ENCODE measurements at places on chromosomes 11 and 22. TPM values are rescaled to one million over a fixed set of nuclear protein-coding genes. Genes with fewer than 3 reads are reported as not detected.

DNA sequence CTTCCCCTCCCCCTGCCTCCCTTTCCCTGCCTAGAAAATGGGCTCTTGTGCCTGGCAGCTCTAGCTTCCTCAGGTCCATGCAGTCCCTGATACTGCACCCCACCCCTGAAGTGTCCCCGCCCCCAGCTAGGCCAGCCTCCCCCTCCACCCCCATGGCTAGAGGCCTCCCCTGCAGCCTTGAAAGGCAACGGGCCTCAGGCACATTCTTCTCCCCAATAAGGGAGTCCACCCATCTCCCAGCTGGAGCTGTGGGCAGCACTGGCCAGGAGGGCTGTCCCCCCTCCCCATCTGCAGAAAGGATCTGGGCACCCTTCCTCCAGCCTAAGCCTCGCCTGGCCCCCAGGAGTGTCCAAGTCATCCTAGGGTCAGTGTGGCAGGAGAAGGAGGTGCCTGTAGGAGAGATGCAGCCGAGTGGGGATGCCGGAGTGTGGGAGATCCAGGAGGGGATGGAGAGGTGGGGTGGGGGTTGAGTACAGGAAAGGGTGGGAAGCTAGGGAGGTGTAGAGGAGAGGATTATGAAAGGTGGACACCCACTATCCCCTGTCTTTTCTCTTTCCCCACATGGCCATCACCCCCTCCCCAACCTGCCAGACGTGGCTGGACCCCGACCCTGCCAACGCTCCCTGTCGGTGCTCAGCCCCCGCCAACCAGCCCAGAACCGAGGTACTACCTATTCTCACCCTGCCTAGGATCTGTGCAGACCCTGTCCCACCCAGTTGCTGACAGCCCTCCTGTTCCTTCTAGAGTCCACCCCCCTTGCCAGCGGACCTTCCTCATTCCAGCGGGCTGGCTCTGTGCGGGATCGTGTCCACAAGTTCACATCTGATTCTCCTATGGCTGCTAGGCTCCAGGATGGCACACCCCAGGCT, 9.3 kb downstream of the SMTN start:
- H3K27me3 ChIP-seq: no peaks in the 10 kb centered on the region
- no peak overlapping the region for H3K4me3 ChIP-seq
- H3K4me1 ChIP-seq: peaks cover 4% of the 10 kb centered on the region
- peaks cover 4% of the 10 kb centered on the region for H3K36me3 ChIP-seq

GRCh38 chr22:29011240-29012100, 50.2 kb downstream of the C22orf31 start:
- no peaks in the 10 kb centered on the region for H3K27me3 ChIP-seq
- H3K36me3 ChIP-seq: no peaks in the 10 kb centered on the region

GRCh38 chr11:2645779-2646118, 54.0 kb downstream of the KCNQ1OT1 start:
- no peak for DNase-seq
- H3K4me3 ChIP-seq: no peak overlapping the region
- no peaks in the 10 kb centered on the region for H3K36me3 ChIP-seq
- H3K4me1 ChIP-seq: no peaks in the 10 kb centered on the region
- H3K27me3 ChIP-seq: no peaks in the 10 kb centered on the region
- H3K27ac ChIP-seq: no peak overlapping the region

GRCh38 chr11:95512177-95512576, 277.4 kb downstream of the FAM76B start:
- H3K36me3 ChIP-seq: no peaks in the 10 kb centered on the region
- DNase-seq: no peak
- H3K4me3 ChIP-seq: no peak overlapping the region

DNA sequence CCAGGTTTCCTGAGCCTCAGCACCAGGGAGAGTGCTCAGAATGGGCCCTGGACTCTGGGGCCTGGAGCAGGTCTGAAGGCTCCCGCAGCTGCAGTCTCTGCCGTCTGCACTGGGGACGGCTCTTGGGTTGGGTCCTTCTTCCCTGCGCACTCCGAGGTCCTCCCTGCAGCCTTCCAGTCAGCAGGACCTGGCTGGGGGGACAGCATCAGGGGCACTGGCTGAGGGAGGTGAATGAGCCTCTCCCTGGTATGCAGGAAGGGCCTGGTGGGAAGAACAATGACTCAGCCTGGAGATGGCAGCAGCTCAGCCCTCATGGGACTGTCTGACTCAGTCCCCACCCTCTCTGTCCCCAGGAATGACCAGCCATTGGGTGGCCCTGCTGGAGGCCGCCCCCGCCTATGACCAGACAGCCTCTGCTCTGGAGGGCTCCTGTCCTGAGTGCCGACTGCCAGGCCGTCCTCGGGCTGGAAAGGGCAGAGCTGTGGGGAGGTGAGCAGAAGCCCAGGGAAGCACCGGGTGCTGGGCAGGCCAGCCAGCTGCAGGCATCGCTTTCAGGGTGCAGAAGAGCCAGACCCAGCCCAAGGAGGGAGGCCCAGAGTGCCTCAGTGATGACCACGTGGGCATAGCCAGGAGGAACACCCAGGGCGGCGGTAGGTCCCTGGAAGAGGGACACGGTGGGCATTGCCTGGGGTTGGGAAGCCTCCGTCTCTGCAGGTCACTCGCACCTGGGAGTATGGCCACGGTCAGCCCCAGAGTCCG, 455.0 kb downstream of the BRD1 start:
- no peak overlapping the region for H3K4me3 ChIP-seq
- peaks cover 14% of the 10 kb centered on the region for H3K27me3 ChIP-seq
- no peaks in the 10 kb centered on the region for H3K4me1 ChIP-seq
- DNase-seq: no peak

GRCh38 chr22:30198152-30198825, 48.3 kb downstream of the LIF start:
- H3K36me3 ChIP-seq: no peaks in the 10 kb centered on the region
- DNase-seq: no peak
- H3K4me3 ChIP-seq: no peak overlapping the region
- H3K4me1 ChIP-seq: peaks cover 17% of the 10 kb centered on the region
- no peaks in the 10 kb centered on the region for H3K27me3 ChIP-seq

DNA sequence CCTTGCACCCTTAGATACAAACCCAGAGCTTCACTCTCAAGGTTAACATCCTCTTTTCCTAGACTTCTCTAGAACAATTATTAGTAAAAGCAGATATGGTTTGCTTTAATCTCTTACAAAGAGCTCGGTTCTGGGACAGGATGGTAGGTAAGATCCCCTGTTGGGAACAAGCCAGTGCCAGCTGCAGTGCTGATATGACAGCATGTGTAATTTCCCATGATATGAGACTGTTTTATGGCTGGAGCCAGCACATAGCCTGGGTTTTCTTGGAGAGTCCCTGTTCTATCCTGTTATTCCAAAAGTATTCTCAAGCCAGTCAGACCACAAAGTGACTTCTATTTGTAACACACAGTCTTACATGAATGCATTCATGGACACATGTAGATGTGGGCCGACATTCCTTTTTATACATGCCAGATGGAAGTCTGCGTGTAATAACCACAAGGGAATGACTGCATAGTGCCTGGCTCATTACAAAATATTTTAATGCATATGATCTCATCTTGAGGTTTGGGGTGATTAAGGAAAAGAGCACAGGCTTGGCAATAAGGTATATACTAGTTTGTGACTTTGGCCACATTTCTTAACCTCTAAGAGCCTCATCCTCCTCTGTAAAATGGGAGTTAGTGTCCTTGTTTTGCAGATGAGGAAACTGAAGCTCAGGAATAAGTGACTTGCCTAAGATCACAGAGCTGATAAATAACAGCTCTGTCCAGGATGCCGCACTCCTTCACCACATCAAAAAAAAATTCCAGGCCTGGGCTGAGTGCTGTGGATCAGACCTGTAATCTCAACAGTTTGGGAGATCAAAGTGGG, 21.8 kb downstream of the CLMP start:
- H3K4me1 ChIP-seq: peaks cover 27% of the 10 kb centered on the region
- no peaks in the 10 kb centered on the region for H3K27me3 ChIP-seq
- no peak overlapping the region for H3K4me3 ChIP-seq
- no peaks in the 10 kb centered on the region for H3K36me3 ChIP-seq
- DNase-seq: no peak

DNA sequence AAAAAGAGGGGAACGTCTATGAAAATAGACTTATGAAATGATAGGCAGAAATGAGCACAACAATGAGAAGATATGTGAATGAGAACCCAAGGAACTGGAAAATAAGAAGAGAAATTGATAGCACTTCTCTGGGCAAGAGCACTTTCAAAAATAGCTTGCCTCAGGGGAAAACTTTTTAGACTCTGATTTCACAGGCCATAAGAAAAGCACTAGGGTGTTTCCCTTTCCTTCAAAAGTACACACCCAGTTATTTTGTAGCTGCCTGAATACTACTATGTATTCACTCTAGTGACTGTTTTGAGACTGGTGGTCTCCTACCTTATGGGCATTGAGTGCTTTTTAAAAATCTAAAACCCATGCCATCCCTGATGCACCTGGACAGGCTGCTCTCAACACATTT, 172.3 kb upstream of the SOX6 start:
- no peaks in the 10 kb centered on the region for H3K4me1 ChIP-seq
- no peaks in the 10 kb centered on the region for H3K36me3 ChIP-seq
- H3K4me3 ChIP-seq: no peak overlapping the region
- H3K27me3 ChIP-seq: no peaks in the 10 kb centered on the region
- H3K27ac ChIP-seq: no peak overlapping the region

- no peak overlapping the region for H3K27ac ChIP-seq
- peak; percentile 58 for DNase-seq
- no peaks in the 10 kb centered on the region for H3K36me3 ChIP-seq
- no peaks in the 10 kb centered on the region for H3K4me1 ChIP-seq
These were observed 7.3 kb downstream of the HEPHL1 start for GRCh38 chr11:94028436-94028835.

GRCh38 chr11:22730319-22730718, 63.9 kb downstream of the GAS2 start:
- no peaks in the 10 kb centered on the region for H3K27me3 ChIP-seq
- H3K27ac ChIP-seq: no peak overlapping the region
- no peaks in the 10 kb centered on the region for H3K36me3 ChIP-seq

DNA sequence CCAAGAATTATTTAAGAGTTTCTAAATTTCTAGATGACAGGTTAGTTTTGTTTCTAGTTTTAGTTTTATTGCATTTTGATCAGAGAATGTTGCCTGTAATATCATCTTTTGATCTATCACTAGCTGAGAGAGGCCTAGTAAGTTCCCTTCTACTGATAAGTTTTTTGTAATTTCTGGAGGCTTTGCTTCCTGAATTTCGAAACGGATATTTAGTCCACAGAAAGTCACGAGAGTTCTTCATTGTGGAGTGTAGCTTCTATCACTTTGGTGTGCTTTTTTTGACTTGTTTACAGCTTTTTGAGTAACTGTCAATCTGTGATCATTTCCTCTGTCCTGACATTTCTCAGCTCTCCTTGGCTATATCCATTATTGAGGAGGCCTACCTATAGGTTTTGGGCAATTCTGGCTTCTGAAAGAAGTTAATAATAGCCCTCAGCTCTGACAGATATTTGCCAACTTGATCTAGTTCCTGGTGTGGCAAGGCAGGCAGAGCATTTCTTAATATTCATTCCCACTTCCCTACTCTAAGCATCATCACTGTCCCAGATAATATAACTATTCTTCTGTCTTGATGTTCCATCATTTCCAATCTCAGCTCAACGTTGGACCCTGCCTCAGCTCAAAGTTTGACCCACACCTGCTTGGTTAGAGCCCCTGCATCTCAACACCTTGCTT, 171.3 kb downstream of the BLID start:
- no peak overlapping the region for H3K4me3 ChIP-seq
- no peaks in the 10 kb centered on the region for H3K4me1 ChIP-seq
- no peaks in the 10 kb centered on the region for H3K27me3 ChIP-seq
- DNase-seq: no peak
- H3K36me3 ChIP-seq: no peaks in the 10 kb centered on the region
- H3K27ac ChIP-seq: no peak overlapping the region

DNA sequence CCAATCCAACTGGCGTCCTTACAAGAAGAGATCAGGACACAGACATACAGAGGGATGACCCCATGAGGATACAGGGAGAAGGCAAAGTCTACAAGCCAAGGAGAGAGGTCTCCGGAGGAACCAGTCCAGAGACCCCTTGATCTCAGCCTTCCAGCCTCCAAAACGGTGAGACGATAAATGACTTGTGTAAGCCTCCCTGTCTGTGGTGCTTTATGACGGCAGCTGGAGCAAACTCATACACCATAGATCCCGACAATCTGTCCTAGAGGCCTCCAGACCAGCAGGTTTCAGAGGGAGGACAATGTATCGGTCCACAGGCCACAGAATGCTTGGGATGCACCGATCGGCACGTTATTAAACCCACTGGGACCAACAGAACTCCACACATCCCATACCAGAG, 383.3 kb downstream of the SHANK2 start:
- H3K36me3 ChIP-seq: no peaks in the 10 kb centered on the region
- no peak overlapping the region for H3K4me3 ChIP-seq
- H3K27ac ChIP-seq: no peak overlapping the region
- DNase-seq: no peak
- peaks cover 5% of the 10 kb centered on the region for H3K4me1 ChIP-seq
- no peaks in the 10 kb centered on the region for H3K27me3 ChIP-seq

DNA sequence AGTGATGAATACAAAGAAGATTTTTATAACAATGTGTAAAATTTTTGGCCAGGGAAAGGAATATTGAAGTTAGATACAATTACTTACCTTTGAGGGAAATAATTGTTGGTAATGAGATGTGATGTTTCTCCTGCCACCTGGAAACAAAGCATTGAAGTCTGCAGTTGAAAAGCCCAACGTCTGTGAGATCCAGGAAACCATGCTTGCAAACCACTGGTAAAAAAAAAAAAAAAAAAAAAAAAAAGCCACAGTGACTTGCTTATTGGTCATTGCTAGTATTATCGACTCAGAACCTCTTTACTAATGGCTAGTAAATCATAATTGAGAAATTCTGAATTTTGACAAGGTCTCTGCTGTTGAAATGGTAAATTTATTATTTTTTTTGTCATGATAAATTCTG, 5.3 kb downstream of the BIRC3 start:
- no peaks in the 10 kb centered on the region for H3K27me3 ChIP-seq
- no peak overlapping the region for H3K27ac ChIP-seq
- DNase-seq: no peak
- H3K36me3 ChIP-seq: no peaks in the 10 kb centered on the region

DNA sequence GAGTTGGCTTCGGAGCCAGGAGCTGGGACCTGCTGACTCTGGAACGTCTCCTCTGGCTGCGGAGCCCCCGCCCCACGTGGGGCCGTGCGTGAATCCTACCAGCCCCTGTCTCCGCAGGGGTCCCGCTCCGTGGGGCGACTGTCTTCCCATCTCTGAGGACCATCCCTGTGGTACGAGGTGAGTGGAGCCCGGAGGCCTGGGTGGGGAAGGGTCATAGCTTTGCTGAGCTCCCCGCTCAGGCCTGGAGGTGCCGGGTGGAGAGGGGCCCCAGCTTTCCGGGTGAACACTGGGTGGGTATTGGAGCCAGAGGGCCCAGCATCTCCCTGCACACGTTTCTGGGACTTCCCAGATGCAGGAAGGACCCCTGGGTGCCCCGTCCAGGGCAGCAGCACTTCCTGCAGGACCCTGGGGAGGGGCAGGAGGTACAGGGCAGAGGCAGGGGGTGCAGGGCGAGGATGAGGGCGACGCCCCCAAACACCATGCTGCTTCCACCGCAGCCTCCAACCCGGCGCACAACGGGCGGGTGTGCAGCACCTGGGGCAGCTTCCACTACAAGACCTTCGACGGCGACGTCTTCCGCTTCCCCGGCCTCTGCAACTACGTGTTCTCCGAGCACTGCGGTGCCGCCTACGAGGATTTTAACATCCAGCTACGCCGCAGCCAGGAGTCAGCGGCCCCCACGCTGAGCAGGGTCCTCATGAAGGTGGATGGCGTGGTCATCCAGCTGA, 3.8 kb downstream of the MUC5AC start:
- no peaks in the 10 kb centered on the region for H3K36me3 ChIP-seq
- DNase-seq: no peak
- no peaks in the 10 kb centered on the region for H3K27me3 ChIP-seq

Gene NNMT
- 276 TPM for total RNA-seq

Gene MRPL17
- 43.2 TPM for total RNA-seq

Gene RPS6KB2
- 56.8 TPM for total RNA-seq

Gene OR52N5
- total RNA-seq: not detected

Gene TMEM121B
- 0.67 TPM for total RNA-seq

Gene NDUFS3
- 32.2 TPM for total RNA-seq

Gene OSBP2
- total RNA-seq: 3.9 TPM

Gene MYBPC3
- total RNA-seq: 1.0 TPM

Gene ASRGL1
- 6.3 TPM for total RNA-seq

Gene ZC3H7B
- total RNA-seq: 55.8 TPM

Gene LRRC74B
- 9.0 TPM for total RNA-seq

Measured in lung (tissue), 17 donors.